ENCODE measurements at places on chromosomes 3 and 15. TPM values are rescaled to one million over a fixed set of nuclear protein-coding genes. Genes with fewer than 3 reads are reported as not detected.
A peak's percentile ranks its signal among the peaks of the same experiment; 100 is the strongest.

- DNase-seq = no peak
Observed at GRCh38 chr15:85737061-85737460, 57.7 kb downstream of the KLHL25 start.

GRCh38 chr15:80179025-80179759, 26.4 kb downstream of the FAH start:
- peak; percentile 91 for DNase-seq

DNA sequence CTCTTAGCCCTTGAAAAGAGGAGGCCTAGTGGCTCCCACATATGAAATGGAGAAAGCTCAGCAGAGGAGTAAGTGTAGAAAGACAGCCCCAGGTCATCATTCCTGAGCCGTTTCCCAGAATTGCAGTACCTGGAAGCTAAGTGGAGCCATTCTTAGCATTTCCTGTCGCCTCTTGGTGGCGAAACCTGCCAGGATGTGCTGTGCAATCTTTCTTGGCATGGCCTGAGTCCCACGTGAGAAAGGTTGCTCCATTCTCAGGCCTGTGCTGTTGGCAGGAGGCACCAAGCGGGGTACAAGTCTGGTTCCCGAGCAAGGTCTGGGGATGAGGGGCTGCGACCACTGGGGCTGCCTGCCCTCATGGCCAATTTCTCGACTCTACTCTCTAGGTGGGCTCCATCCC, 207.2 kb upstream of the TPM1 start:
- no peak for DNase-seq

DNA sequence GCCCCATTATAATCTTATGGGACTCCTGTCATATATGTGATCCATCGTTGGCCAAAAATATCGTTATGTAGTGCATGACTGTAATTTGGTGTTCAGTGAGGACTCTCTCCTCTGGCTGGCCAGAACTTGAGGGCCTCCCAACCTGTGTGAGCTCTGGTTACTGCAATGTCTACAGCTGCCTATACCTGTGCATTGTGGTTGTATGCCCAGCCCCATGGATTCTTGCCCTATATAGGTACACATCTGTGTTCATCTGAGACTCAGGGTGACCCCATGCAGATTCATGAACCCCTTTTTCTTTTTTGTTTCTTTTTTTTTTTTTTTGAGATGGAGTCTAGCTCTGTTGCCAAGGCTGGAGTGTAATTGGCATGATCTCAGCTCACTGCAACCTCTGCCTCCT, 32.6 kb upstream of the KLF13 start:
- no peak for DNase-seq

DNA sequence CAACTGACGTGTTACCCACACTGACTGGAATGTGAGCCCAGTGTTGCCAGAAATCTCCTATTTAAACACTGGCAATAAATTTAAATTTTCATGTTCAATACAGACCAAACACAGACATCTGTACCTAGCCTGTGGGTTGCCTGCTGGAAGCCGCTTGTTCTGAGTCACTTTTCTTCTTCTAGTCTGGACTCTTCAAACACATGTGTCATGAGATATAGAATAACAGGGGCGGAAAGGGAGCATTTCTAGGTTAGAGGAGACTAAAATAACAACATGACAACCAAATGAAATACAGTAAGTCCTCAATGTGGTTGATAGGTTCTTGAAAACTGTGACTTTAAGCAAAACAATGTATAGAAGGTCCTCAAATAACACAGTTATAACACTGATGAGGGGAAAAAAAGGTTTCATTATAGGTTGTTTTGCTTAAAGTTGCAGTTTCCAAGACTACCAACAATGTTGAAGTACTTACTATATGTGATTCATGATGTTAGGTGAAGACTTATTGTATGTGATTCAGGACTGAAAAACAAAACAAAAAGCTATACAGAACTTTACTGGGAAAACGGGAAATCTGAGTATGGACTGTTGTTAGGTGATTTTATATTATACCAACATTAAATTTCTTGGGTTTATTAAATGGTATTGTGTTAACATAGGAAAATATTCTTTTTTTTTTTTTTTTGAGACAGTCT, 63.1 kb downstream of the PRKAR2A start:
- no peak for DNase-seq

GRCh38 chr3:11989383-11990038, 14.7 kb upstream of the SYN2 start:
- no peak for DNase-seq

GRCh38 chr3:66406831-66407610, 93.8 kb downstream of the LRIG1 start:
- DNase-seq = no peak

GRCh38 chr3:112303764-112304325, 9.8 kb upstream of the SLC9C1 start:
- DNase-seq = peak; percentile 53

GRCh38 chr3:72174040-72174439, 389.1 kb upstream of the PROK2 start:
- DNase-seq = no peak

DNA sequence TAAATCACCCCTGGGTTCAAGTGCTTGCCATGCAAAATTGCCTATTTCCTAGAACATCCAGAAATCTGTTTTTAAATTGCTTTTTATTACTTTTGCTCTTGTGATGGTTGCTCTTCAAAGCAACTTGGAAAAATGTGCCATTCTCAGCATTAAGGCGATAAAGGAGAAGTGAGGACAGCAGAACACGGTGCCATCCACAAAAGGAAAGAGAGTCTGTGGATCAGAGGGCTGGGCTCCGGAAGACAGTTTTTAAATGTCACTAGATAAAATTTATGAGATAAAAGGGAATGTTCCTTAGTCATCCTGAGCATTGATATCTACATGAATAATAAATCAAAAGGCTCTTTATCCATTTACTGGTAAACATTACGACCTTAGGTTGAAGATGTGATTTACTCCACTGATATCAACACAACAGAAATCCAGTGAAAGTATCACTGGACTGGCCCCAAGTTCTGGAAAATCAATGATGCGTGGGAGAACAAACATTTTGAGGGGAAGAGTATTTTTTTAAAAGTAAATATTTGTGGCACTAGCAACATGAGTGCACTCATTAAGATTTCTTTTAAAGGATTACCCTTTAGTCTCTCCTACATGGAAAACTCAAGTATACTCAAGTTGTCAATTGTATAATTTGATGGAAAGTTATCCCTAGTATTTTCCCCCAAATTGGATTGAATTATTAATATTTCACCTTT, 554.7 kb downstream of the FHIT start:
- no peak for DNase-seq

DNA sequence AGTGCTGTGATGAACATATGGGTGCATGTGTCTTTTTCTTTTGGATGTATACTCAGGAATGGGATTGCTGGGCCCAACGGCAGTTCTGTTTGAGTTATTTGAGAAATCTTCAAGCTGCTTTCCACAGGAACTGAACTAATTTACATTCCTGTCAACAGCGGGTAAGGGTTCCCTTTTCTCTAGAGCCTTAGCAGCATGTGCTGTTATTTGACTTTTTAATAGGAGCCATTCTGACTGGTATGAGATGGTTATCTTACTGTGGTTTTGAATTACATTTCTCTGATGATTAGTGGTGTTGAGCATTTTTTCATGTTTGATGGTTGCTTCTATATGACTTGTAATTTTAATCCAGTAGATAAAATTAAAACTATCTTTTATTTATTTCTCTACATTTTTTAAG, 1168.6 kb upstream of the ALCAM start:
- no peak for DNase-seq

The ALS2CL gene
- total RNA-seq = 10.1 TPM

The AQP9 gene
- not detected for total RNA-seq

The GPR160 gene
- total RNA-seq = 1.3 TPM

The ILDR1 gene
- not detected for total RNA-seq

The ARHGEF26 gene
- 2.9 TPM for total RNA-seq

The CTDSPL gene
- 43.2 TPM for total RNA-seq

The MUC20 gene
- 0.81 TPM for total RNA-seq
